ENCODE measurements at places on chromosomes 6 and 20.
A peak's percentile ranks its signal among the peaks of the same experiment; 100 is the strongest.

DNA sequence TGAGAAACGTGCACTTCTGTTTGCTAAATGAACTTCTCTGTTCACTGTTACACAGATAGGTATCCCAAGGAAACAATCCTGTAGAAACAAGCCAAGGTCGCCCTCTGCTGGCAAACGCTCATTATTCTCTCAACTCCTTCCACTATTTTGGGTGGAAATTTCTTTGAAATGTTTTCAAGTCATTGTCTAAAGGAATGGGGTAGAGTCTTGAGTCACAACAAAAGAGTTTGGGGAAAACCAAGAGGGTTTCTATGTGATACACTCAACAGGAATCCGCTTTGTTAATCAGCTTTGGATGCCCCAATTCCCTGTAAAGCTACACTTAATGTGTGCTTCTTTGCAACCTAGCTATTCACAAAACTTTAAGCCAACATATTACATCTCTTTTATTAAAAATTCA lies 4.6 kb upstream of the RAE1 start:
- DNase-seq = peak; percentile 73

- no peak for DNase-seq
These were observed 12.1 kb upstream of the THEMIS start for GRCh38 chr6:127912914-127913313.

DNA sequence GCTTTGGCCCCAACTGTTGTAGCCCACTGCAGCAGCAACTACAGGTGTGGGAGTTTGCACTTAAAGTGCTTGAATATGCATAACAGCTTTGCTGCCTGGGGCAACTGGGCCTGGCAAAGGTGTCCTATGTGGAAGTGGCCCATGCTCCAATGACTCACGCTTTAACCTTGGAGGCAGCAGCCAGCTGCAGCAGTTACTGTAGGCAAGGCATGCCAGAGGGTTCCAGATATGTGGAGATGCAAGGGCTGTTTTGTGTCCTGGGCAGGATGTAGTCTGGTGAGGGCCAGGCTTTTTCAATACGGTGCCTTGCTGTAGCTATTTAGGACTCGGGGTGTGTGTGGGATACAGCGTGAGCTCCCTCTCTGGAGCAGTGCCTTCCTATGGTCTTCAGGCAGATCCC lies 150.3 kb downstream of the NKAIN2 start:
- DNase-seq = no peak

- no peak for DNase-seq
These were observed 19.6 kb downstream of the WFDC2 start for GRCh38 chr20:45489083-45489531.

DNA sequence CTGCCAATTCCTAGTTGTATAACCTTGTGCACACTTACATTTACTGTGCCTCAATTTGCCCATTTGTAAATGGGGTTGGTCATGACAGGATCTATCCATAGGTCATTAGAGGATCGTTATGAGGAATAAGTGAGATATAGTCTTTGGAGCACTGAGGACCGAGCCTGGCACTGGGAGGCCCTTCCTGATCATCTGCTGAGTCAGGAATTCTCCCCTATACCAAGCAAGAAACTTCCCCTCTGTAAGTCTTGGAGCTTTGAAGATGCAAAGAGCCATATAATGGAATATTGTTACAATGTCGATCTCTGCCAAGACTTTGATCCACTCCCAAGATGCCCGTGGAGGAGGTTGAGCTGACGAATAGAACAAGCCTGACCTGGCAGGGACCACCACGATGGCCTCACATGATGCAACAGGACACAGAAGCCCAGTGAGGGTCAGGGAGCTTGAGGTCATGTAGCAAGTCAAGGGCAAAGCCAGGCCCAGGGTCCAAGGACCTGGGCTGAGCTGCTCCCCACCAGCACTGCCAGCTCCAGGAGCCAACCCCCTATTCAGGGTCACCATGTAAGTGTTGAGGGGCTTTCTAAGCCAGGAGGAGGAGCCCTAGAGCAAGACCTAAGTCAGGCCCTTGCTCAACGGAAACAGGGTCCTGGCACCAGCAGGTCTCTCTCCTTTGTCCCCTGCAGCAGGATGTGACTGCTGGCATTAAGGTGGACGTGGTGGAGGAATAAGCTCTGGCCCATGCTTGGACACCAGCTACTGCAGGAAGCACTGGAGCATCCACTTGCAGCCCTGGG lies 16.7 kb downstream of the PDRG1 start:
- no peak for DNase-seq

DNA sequence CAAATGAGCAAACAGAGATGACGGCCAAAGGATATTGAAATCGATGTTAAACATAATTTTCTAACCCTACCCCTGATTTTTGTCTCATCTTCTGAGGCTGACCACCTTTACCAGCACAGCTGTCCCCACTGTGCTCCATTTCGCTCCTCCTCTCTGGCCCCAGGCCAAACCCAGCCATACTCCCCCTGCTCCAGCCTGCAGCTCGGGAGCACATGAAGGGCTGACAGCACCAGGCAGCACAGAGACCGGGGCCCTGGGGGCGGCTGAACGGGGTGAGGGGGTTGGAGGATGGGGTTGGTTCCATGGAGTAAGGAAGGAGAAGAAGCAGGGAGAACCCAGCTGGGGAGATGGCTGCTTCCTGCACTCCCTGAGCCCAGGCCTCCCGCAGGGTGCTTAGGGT lies 3.2 kb upstream of the NCR2 start:
- no peak for DNase-seq

DNA sequence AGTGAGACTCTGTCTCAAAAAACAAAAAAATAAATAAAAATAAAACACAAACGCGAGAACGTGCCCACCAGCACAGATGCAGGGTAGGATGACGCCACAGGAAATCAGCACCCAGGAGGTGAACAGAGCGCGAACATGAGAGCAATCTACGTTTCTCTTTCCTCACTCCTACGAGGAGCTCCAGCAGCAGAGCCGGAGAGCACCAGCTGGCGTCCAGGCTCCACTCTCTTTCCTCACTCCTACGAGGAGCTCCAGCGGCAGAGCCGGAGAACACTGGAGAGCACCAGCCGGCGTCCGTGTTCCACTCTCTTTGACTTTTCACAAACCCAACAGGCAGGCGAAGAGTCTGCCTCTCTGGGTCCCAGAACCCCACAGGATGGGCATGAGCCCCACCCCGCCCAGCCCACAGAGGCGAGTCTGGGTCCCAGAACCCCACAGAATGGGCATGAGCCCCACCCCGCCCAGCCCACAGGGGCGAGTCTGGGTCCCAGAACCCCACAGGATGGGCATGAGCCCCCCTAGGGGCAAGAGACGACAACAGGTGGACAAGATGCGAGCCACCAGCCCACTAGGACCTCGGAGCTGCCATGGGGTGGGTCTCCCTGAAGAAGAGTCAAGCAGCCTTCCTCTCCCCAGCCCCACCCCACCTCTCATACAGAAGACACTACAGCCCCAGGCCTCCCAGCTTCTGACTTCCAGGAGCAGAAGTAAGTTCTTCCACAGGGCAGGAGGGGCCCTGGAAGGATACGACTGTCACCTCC lies 20.2 kb downstream of the ZBTB46 start:
- DNase-seq = no peak

- DNase-seq = no peak
These were observed 164.3 kb upstream of the RREB1 start for GRCh38 chr6:6943421-6943820.

DNA sequence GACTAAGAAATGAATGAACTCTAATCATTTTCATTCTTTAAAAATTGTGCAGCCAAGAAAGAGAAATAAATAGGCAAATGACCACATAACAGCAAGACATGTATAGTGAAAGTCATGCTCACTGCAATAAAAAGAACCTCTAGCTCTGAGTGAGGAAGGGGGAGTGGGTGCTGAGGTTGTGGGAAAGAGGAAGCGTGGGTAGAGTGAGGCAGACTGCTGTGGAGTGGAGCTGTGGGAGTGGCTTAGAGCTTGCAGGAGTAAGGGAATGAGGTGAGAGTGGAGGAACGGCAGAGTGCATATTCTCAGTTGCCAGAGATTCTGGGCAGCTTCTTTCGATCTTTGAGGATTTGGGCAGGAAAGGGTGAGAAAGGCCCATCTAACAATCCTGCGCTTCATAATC lies 10.4 kb downstream of the DEFB129 start:
- DNase-seq = no peak

GRCh38 chr6:134240665-134241431 lies 77.1 kb downstream of the SGK1 start:
- DNase-seq = no peak

GRCh38 chr6:10393544-10394225 lies 21.2 kb downstream of the TFAP2A start:
- DNase-seq = no peak

DNA sequence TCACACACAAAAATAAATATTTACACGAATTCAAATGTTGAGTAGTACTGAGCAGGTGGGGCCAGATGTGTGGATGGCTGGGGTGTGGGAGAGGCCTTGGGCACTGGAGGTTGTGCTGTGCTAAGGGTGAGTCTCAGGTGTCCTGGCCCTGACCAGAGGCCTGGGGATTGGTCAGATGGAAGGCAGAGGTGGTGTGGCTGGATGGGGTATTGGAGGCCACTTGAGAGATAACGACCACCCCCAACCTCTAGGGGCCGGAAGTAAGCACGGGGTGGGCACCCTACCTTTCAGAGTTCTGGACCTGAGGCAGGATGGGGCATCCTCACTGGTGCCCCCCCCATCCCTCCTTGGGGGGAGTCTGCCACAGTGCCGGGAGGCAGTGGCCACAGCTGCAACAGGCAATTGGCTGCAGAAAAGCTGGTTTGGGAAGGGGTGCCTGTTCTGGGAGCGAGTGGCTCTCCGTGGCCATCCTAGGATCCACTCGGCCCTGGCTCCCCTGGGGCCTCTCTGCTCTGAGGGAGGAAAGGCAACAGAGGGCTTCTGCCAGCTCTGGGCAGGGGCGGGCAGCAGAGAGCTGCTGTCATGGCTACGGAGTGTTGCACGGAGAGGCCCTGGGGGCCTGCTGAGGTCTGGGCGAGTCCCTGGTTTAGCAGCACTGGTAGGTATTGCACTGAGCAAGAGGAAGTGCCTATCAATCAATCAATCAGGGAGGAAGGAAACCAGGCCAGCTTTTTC lies 87.6 kb downstream of the ASXL1 start:
- no peak for DNase-seq

- no peak for DNase-seq
These were observed at the start of gene PNLDC1 for GRCh38 chr6:159800141-159800865. PNLDC1 (plus strand) TSS chr6:159800276; CDS start chr6:159800308, 32 bp downstream.

GRCh38 chr20:25087186-25087929 lies 5.4 kb upstream of the VSX1 start:
- no peak for DNase-seq

GRCh38 chr6:80594461-80594860 lies 488.0 kb downstream of the BCKDHB start:
- peak; percentile 48 for DNase-seq

GRCh38 chr6:45254253-45254652 lies 73.9 kb upstream of the RUNX2 start:
- no peak for DNase-seq

DNA sequence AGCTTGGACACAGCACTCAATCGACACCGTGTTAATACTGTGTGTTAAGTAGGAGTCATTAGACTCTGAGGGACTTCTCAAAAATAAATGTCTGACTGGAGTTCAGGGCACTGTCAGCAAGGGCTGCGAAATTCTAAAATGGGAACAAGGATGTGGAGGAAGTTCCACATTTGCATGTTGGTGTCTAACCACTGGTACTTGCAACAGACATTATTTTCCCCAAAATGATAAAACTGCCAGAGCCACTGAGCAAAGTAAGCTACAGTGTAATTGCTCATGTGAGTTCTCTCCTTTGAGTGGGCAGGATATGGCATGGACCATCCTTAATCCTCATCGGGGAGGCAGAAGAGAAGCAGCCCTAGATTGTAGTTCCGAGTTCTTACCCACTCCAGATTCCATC lies 215.9 kb downstream of the SLC24A3 start:
- no peak for DNase-seq

DNA sequence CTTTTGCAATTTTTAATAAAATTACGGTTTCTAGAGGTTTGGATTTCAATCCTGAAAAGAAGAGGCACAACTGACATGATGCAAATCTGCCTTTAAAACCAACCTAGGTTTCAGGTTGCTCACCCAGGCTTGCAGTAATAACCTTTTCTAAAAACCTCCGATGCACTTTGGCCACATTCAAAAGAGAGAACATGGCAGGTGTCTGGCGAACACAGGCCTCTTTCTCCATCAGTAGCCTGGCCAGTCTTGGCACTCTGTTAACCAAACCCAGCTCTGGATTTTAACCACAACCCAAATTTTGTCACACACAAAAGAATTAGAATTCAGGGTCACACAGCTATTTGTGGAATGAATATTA lies 55.8 kb upstream of the MAFB start:
- no peak for DNase-seq

GRCh38 chr6:52419809-52420667 lies at the start of gene EFHC1:
EFHC1 (plus strand) TSS chr6:52420342; CDS start chr6:52420411, 69 bp downstream.
- peak; percentile 97 for DNase-seq

GRCh38 chr20:1875762-1876161 lies 19.4 kb upstream of the SIRPA start:
- DNase-seq = no peak

DNA sequence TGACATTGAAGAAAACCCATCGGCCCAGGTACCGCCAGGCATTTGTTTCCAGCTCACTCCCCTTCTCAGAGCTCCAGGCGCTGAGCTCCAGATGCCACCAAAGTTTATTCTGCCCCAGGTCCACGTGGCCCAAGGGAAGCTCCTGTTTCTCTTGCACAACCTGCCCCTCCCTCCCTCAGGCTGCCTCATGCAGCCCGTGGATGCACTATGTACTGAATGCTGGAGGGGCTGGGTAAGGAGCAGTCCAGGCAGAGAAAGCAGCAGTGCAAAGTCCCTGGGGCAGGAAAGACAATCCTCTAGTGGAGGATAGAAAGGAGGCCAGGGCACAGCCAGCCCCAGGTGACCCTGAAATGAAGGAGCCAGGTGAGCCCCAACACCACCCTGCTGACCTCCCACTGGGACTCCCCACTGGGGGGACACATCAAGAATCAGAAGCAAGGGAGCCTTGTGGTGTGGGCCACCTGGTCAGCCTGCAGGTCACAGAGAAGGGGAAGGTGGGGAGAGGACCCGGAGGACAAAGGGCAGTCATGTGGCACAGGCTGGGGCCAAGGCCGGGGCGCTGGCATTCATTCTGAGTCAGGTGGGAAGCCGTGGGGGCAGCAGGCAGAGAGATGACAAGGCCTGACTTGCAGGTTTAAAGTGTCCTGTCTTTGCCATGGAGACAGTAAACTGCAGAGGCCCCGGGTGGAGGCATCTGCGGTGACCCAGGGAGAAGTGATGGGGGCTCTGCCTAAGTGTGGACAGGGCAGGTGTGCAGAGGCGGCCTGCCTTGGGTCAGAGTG lies 230.1 kb downstream of the PREX1 start:
- no peak for DNase-seq

GRCh38 chr6:167690931-167691330 lies 135.8 kb upstream of the AFDN start:
- no peak for DNase-seq

DNA sequence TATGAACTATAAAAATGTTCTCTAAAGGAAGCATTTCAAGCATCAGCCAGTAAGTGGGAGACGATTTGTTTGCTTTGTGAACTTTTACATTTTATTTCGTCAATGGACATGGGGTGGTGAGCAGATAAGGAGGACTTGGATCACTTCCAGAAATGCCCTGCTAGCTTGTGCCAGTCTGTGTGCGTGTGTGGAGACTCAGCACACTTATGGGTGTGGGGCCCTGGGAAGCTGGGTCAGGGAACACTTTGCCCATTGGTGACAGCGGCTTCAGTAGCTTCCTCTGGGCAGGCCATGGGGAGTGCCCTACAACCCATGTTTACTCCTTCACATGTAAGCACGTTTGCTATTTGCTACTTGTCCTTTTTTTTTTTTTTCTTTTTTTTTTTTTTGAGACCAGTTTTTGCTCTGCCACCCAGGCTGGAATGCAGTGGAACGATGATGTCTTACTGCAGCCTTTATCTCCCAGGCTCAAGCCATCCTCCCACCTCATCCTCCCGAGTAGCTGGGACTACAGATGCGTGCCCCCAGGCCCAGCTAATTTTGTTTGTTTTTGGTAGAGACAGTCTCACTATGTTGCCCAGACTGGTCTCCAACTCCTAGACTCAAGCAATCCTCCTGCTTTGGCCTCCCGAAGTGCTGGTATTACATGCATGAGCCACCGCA lies 24.2 kb downstream of the PRDM1 start:
- no peak for DNase-seq
